ENCODE measurements at places on chromosomes 16 and 17.

DNA sequence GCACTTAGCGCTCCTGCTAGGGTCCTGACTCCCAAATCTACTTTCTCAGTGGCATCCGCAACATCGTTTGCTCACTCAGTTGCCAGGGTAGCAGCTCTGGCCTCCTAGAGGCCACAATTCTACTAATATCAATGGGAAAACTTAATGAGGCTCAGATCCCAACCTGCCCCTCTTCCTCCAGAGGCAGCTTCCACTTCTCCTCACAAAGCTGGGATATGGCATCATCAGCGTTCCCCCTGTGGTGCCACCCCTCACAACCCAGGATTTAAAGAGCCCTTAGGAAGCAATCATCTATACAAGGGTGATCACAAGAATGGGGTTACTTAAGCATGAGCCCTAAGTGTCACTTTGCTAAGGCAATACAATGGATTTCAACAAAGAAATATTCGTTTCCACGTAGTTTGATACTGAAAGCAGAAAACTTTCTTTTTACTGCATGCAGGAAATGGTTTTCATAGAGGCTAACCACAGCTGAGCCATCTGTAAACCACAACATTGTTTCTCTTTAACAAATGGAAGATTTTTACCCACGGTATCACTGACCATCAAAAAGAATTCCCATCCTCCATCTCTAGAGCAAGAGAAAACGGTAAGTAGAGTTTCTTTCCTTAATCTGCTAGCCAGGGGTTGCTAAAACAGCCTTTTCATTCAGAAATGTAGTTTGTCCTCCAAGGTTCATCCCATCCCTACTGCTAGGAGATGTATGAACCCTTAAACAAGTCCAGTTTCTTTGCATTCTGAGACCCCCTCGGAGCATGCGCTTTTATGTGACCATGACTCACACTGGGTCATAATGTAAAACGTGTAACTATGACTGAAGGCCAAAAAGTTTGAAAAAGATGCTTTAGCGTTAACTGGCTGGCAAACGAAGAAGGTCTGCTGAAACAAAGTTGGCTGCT, 68.3 kb upstream of the BCAR1 start:
- no peak for DNase-seq

GRCh38 chr17:34872640-34873039, 88.6 kb downstream of the CCT6B start:
- DNase-seq, result no peak

- no peak for DNase-seq
These were observed 7.8 kb upstream of the TBC1D3B start for GRCh38 chr17:36184023-36184765.

- no peak for DNase-seq
These were observed 11.4 kb upstream of the OR4D1 start for GRCh38 chr17:58136669-58137279.

GRCh38 chr17:54898576-54898975, 2.1 kb upstream of the TOM1L1 start:
- no peak for DNase-seq

DNA sequence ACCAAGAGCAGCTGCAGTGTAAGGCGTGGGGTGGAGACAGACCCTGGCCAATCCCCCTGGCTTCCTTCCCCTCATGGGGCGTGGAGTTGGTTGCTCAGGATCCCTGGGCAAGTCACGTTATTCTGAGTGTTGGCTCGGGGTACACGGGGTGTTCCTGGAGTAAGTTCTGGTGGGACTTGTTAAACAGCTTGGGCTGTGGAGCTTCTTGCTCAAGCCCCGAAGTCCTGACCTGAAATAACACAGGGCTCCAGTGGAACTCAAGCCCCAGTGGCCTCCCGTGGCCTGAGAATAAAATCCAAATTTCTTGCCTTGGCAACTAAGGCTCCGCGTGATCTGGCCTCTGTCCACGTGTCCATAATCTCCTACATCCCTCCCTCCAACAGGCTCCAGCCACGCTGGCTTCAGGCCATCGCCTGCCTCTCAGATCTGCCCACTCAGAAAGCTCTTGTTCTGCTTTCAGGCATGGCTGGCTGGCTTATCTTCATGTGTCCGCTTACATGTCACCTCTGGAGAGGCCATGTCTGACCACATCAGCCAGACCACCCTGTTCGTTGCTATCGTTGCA, 49.3 kb upstream of the BCO1 start:
- peak; percentile 39 for DNase-seq

DNA sequence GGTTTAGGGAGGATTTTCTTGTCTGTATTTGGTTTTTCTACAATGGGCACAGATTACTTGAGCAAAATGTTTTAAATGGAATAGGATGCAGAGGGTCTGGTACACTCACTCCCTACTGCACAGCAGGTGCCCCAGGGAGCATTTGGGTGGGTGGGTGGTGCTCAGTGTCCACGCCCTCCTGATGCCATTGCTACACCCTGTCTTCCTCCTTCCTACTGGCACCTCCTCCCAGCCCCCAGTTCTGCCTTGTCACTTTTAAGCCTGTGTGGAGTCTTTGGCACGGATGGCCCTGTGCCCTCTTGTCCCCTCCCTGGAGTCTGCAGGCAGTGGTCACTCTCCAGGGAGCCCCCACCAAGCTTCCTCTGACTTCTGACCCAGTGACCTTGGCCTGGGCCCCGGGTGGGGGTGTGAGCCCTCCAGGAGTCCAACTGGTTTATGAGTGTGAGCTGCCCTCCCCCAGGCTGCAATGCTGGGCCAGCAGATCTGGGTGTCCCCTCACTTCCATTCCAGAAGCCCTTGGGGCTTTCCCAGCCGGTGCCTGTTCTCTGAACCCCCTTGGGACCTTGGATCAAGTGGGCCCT, 15.5 kb downstream of the LLGL2 start:
- no peak for DNase-seq

DNA sequence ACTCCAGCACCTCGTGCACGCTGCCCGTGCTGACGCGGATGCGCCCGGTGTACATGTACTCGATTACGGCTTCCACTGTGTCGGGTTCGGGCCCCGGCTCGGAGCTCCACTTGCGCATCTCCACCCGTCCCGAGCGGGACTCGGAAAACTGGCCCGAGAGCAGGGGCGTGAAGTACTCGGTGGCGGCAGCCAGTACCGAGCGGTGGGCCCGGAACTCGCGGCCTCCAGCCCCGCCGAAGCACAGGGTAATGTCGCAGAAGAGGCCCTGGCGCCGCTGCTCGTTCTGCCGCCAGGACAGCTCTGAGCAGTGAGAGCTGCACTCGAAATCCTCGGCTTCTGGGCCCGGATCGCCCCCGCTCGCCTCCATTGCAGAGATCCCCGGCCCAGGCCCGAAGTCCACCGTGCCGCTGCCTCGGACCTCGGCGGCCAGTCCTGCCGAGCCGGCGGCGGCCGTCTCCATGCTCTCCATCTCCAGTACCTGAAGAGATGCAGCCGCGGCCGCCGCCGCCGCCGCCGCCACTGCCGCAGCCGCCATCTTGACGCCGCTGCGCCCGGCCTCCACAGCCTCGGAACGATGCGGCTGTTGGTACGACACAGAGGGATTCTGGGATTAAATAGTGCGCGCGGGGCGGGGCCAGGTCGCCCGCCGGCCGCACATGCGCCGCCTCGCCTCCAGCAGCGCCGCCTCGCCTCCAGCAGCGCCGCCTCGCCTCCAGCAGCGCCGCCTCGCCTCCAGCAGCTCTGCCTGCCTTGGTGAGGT, at the start of gene KLHL11:
TSS of gene KLHL11 (minus strand) at position 588 of the 760 bp plus-strand sequence. CDS start at position 535, 53 bp downstream.
- peak; percentile 82 for DNase-seq

DNA sequence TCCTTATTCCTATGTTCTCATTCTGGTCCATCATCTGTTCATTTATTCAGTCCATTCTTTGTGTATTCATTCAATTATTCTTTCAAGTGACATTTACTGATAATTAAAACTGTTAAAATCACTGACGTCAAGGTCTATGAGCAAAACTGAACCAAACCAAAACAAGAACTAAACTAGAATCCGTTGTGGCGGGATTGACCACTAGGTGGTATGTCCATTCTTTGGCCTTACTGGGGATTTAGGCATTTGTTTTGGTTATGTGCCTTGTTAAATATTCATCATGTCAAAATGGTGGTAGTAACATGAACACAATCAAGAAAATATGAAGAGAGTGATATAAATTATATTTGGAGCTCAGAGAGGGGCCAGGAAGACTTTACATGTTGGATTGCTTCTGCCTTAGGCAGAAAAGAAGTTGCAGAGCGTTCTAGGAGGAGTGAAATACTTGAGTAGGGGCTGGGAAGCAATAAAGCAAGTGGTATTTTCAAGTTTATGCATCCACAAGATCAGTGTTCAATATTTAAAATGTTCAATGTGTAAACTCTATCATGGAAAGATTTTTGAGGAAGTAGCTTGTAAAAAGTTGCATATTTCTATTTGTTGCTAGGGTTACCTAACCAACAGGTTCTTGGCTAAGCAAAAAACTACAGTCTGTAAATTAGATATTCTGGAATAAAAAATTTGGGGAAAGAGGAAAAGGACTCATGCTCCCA, 129.0 kb downstream of the CDH13 start:
- no peak for DNase-seq

DNA sequence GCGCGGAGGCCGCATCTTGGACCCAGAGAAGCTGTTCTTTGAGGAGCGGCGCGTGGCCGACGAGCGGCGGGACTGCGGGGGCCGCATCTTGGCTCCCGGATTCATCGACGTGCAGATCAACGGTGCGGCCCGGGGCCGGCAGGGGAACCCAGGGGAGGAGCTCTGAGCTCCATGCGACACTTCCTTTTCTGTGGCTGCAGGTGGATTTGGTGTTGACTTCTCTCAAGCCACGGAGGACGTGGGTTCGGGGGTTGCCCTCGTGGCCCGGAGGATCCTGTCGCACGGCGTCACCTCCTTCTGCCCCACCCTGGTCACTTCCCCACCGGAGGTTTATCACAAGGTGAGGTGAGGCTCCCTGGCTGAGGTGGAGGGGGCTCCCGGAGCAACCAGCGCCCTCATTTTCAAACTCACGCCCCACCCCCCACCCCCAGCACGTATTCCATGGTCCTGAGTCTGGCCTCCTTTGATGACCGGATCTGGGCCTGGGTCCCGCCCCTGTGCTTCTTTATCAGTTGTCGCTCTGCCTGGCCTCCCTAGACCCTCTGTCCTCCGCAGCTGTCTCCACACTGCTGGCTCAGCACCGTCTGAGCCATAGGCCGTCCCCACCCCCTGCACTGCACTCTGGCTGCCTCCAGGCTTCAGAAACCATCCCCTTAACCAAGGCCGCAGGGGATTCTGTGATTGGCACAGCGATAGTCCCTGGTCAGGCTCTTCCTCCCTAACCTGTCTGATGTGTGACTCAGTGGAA, 787 bp downstream of the AMDHD2 start:
- no peak for DNase-seq

- no peak for DNase-seq
These were observed 49.0 kb upstream of the HLF start for GRCh38 chr17:55215711-55216110.

DNA sequence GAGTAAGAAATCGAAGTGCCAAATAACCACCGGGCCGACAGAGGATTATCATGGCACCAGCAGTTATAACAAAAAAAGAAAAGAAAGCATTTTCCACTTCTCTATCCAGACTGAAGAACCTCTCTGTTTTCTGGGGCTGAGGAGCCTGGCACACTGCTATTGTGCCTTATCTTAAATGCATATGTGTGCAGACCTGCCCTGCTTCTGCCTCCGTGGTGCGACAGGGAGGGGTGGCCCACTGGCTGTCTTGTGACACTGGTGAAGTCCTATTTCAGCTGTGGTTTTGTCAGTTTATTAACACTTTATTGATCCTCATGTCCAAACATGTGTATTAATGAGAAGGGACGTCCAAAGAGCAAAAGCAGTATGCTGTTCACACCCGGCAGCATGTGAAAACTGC, 55.4 kb downstream of the CDK5R1 start:
- no peak for DNase-seq

- no peak for DNase-seq
These were observed 2.1 kb downstream of the IRX5 start for GRCh38 chr16:54932737-54933254.

- no peak for DNase-seq
These were observed 475.2 kb upstream of the WSB1 start for GRCh38 chr17:26818736-26819135.

DNA sequence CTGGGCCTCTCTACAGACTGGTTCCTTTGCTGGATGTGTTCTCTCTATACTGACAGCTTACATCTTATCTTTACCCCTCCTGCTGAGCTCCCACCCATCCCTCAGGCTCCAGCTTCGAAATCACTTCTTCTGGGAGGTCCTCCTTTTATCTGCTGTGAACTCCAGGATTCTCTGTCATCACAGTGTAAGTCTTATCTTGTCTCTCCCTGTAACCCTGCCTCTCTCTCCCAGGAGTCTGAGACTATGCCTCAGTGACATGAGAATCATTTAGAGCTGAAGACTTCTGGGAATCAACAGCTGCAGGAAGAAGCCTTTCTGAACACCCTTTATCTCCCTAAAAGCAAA, 148.1 kb upstream of the HS3ST3A1 start:
- DNase-seq, result no peak

- no peak for DNase-seq
These were observed 59.7 kb downstream of the RNF112 start for GRCh38 chr17:19470530-19471261.

DNA sequence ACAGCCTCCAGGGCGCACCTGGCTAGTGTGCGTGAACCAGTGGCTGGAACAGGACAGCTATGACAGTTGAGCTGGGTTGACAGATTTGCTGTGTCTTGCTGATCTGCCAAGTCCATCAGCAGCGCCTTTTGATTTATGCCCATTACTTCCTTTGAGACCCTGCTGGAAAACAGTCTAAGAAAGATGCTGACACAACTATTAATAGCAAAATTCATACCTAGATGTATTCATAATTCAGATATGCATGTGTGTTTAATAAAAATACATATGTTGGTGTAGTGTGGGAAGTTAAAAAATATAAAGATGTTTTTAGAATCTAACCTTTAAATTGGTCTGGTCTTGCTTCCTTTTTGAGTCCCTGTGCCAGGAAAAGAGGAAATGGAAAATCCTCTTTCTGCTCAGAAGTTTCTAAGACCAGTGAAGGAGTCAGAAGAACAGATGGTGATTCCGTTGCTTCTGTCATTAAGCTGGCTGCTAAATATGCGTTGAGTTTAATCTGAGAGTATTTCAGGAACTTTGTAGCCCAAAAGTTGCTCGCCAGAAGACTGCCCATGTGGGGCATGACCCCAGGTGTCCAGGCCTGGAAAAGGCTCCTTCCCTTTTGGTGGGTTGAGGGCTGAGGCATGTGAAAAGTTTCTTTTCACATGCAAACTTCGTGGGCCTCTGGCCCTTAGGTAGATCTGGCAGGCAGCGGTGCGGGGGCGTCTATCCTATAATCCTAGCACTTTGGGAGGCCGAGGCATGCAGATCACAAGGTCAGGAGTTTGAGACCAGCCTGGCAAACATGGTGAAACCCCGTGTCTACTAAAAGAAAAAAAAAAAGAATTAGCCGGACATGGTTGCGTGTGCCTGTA, 40.0 kb upstream of the ENDOV start:
- DNase-seq, result no peak

DNA sequence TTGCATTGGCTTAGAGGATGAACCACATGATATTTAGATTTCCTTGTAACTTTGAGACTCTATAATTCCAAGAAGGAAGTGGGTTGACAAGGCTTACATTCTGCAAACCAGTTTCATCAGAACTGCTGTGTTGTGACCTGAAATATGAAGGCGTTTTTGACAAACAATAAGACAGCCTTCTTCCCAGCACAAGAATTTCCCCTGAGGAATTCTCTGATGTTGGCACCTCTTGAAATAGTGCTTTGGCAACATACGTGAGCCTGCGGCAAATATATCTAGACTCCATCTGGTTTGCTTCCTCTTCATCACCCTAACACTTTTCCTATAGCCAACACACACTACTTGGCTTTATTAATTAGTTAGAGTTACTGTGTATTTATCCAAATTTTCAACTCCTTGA, 585.5 kb upstream of the SOX9 start:
- DNase-seq, result no peak

All from anterior cingulate cortex (tissue), 58 donors.